ENCODE measurements at places on chromosomes 5 and 9.

DNA sequence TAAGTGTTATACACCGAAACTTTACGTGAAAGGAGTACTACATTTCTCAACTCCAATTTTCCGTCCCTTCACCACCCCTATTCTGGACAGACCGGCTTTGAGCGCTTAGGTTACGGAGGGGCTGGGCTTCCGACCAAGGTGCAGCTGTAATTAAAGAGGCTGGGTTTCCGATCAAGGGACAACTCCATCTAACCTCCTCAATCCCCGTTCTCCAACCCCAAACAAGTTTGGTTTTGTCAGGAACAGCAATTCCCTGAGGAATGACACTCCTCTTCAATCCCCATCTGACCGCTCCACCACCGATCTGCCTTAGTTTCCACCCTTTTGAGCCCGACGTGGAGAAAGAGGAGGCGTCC lies 577 bp downstream of the TUT7 start:
- DNase-seq: no peak

GRCh38 chr5:164735334-164735733 lies 1229.9 kb downstream of the MAT2B start:
- no peak for DNase-seq

GRCh38 chr9:111298111-111298510 lies 31.9 kb downstream of the OR2K2 start:
- no peak for DNase-seq

- no peak for DNase-seq
Observed at GRCh38 chr5:125659316-125660023, 763.7 kb upstream of the GRAMD2B start.

GRCh38 chr9:130927338-130927737 lies 11.7 kb downstream of the FIBCD1 start:
- DNase-seq: no peak

GRCh38 chr5:139565411-139566305 lies 4.5 kb downstream of the UBE2D2 start:
- no peak for DNase-seq

DNA sequence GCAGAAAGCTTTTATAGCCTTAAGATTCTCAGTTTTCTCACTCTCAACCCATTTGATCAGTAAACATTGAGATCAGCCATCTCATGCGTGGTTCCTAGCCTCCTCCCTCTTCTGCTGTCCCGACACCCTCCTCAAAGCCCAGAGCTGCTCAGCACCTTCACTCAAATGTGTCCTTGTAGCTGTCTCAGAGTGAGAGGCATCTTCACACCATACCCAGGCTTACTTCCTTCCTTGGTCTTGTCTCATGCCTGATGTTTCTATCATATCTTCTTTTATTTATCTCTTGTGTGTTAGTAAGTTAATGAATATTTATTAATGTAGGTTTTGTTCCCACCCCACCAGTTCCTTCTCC lies 72.4 kb upstream of the SNX2 start:
- no peak for DNase-seq

DNA sequence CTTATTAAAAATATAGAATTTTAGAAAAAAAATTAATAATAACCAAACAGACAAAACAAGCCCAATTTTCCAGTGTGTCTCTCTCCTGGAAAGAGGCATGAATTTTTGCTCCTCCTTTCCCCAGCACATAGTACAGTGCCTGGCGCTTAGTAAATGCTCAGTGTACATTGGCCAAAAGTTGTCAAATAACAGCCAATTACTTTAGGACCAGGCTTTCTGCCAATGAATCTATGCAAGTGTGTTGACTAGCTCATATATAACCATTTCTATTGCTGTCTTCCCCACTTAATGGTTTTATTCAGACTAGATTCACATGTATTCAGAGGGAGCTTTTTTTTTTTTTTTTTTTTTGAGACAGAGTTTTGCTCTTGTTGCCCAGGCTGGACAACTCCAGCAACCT lies 120.1 kb upstream of the CD180 start:
- no peak for DNase-seq

- DNase-seq: no peak
Observed at GRCh38 chr9:93071464-93071863, 13.0 kb downstream of the SUSD3 start.

GRCh38 chr9:73153793-73154227 lies 2.1 kb downstream of the ANXA1 start:
- DNase-seq: no peak

- no peak for DNase-seq
Observed at GRCh38 chr5:158698768-158699284, 400.9 kb downstream of the EBF1 start.

GRCh38 chr9:76255781-76256455 lies 138.3 kb downstream of the RFK start:
- DNase-seq: no peak

DNA sequence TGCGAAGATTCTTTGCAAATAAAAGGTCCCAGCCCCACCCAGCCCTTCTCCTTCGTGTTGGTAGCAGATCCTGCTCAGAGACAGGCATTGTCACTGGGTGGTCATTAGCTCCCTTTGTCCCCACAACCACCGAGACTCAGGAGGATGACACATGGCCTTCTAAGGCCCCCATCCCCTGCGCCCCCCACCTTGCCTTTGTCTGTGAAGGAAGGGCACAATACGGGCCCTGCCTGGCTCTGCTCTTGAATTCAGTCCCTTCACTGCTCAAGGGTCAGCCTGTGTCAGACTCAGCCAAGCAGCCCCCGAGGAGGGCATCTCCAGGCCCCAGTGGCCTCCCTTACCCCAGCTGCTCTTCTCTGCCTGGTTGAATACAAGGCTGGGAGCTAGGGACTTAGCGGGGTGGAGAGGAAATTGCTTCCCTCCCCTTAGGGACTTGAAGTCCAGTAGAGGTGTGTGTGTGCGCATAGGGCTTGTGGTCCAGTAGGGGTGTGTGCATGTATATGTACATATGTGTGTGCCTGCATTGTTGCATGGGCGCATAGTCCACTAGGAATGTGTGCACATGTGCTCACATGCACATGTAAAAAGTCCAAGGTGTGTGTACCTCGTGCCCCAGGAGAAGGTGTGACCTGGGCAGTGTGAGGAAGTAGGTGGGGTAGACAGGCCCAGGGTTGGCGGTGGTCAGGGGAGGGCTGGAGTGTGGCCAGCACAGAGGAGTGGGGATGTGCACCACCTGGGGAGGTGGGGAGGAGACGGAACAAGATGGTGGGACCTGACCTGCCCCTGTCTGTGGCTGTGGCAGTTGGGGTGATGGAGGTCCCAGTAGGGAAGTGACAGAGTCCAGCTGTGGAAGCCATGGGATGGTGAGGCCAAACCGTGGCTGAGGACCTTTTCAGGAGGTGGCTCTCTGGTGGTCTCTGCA lies 59.1 kb downstream of the PHF2 start:
- no peak for DNase-seq

GRCh38 chr5:30867711-30868110 lies 325.8 kb upstream of the CDH6 start:
- no peak for DNase-seq

GRCh38 chr9:35556776-35557175 lies 48.3 kb upstream of the TESK1 start:
- no peak for DNase-seq

GRCh38 chr9:37511016-37512010 lies 25.6 kb downstream of the POLR1E start:
- DNase-seq: no peak

- no peak for DNase-seq
Observed at GRCh38 chr5:154002511-154003020, 36.1 kb downstream of the FAM114A2 start.

- no peak for DNase-seq
Observed at GRCh38 chr5:1112596-1113331, 901 bp upstream of the SLC12A7 start.

- DNase-seq: no peak
Observed at GRCh38 chr5:122532035-122532434, 220.0 kb downstream of the SNCAIP start.

DNA sequence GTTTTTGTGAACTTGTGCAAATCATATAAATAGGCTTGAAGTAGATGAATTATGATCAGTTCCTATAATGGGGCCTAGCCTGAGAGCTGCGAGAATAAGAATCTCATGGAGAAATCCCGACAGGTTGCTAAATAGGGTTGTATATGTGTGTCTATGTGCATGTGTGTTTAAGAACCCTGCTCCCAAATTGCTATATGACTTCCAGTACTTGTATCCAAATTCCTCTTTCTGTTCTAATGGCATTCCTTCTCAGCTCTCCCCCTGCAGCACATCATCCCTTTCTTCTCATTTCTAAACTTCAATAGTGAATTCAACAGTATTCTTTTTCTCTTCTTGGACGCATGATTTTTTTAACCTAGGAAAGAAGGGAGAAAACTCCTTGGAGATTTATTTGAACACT lies 277.2 kb downstream of the GAS1 start:
- no peak for DNase-seq

DNA sequence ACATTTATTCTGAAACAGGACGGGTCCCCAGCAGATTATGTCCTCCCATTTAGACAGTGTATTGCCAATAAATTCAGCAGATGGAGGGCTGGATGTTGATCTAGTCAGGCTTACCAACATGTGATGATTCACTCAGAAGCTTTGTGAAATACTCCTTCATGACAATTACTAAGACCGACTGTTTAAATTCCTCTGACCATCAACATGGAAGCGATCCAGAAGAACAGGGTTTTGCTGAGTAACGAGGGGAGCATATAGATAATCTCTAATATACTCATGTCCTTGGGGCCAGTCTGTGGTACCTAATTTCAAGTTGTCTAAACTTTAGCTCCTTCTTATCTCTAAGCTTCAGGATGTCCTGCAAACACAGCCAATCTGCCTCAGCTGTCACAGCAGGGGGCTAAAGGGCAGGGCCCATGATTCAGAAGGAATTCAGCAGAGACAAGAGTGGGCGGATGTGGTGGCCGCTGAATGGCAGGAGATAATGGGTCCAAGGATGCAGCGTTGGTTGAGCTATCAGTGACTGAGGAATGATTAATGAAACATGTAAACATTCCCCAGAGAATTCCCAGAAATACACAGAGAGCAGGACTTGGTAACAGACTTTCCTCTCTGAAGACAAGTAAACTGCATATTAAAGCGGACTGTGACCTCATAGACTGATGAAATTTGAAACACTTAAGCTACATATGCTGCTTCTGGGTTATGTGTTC lies 109.4 kb downstream of the ANKRD55 start:
- no peak for DNase-seq

GRCh38 chr9:35793461-35793860 lies 2.1 kb downstream of the NPR2 start:
- no peak for DNase-seq

GRCh38 chr5:173538654-173539053 lies 77.8 kb downstream of the BOD1 start:
- DNase-seq: no peak

DNA sequence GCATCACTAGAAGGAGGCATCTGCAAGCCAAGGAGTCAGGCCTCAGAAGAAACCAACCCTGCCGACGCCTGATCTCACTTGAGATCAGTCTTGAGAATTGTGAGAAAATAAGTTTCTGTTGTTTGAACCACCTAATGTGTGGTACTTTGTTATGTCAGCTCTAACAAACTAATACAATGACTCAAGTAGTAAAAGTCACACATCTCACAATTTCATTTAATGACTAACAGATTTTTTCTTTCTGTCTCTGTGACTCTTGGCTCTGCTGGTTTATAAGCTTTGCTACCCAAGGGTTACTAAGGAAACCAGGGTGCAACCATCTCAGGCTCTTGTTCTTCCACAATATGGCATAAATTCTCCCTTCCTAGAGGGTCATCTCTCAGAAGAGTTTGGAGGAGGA lies 315.8 kb upstream of the GRAMD2B start:
- no peak for DNase-seq

DNA sequence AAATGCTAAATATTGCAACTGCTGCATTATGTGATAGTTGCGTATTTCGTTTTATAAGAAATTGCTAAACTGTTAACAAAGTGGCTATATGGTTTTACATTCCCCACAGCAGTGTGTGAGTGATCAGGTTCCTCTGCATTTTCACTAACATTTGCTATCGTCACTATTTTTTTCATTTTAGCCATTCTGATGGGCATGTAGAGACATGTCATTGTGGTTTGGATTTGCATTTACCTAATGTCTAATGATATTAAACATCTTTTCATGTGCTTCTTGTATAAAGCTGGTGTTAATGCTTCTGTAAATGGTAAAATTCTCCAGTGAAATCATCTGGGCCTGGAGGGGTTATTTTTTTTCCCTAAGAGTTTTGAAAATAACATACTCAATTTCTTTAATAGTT lies 61.6 kb downstream of the ERCC6L2 start:
- DNase-seq: no peak

GRCh38 chr9:21465859-21466518 lies 16.1 kb downstream of the IFNE start:
- no peak for DNase-seq
